Activated T-cell treated with anti-CD3 and anti-CD28 coated beads, Interleukin-2, amount 50 U/mL, for 72 hours (primary cell): ENCODE measurements at places on chromosomes 1 and 21. TPM values are rescaled to one million over a fixed set of nuclear protein-coding genes. Genes with fewer than 3 reads are reported as not detected.

GRCh38 chr1:205812271-205812877 lies 624 bp downstream of the SLC41A1 start:
- peak; percentile 26 for DNase-seq

GRCh38 chr1:22976461-22977243 lies 4.0 kb upstream of the LACTBL1 start:
- peak; percentile 64 for DNase-seq

The TRIM58 gene
- 0.21 TPM for total RNA-seq

DNA sequence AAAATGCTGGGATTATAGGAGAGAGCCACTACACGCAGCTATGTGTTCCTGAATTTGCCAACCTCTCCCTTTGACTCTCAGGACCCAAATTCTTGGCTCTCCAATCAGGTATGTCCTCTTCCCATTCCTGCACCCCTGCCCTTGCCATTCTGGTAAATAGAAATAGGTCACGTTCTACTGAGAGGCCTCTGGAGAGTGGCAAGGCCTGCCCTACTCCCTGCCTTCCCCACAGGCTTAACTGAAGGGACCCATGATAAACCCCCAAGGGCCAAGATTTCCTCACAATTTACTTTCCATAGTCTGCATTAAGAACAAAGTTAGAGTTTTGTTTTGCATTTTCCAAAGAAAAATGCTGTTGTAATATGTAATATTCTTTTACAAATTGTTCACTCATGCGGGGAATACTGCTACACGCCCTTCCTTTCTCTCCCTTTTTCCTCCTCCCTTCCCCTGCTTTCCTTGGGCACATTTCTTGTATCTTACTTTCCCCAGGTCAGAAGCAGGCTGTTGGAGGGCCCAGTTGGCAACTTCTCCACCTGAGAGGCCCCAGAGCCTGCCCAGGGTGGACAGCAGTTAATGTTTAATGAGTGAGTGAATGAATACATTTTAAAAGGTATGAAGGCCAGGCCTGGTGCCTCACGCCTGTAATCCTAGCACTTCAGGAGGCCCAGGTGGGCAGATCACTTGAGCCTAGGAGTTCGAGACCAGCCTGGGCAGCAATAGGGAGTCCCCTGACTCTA lies 33.9 kb upstream of the PUM1 start:
- no peak for DNase-seq

The NLRP3 gene
- 0.38 TPM for total RNA-seq

GRCh38 chr1:4611563-4612341 lies 42.7 kb upstream of the AJAP1 start:
- DNase-seq = no peak

The ITGB2 gene
- total RNA-seq = 248 TPM

- no peak for DNase-seq
Measured at GRCh38 chr1:54248966-54249365, 49.0 kb downstream of the MRPL37 start.
